ENCODE measurements at places on chromosomes 13 and 19. TPM values are rescaled to one million over a fixed set of nuclear protein-coding genes. Genes with fewer than 3 reads are reported as not detected.

DNA sequence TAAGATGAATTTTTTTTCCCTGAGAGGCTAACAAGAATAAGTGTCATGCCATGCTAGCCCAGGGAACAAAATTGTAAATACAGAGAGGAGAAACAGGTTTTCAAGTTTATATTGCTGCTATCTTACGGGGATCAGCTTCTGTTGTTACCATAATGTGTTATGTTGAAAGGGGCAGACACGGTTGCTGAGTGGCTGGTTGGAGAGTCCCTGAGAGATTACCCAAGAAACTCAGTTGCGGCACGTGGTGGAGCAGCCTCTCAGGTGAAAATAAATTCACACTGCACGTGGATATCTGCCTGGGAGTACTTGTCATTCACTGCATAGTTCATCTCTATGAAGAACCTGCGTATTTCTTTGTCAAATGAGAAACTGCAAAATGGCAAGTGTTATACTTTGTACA lies 293.6 kb downstream of the TDRD3 start:
- DNase-seq = no peak

DNA sequence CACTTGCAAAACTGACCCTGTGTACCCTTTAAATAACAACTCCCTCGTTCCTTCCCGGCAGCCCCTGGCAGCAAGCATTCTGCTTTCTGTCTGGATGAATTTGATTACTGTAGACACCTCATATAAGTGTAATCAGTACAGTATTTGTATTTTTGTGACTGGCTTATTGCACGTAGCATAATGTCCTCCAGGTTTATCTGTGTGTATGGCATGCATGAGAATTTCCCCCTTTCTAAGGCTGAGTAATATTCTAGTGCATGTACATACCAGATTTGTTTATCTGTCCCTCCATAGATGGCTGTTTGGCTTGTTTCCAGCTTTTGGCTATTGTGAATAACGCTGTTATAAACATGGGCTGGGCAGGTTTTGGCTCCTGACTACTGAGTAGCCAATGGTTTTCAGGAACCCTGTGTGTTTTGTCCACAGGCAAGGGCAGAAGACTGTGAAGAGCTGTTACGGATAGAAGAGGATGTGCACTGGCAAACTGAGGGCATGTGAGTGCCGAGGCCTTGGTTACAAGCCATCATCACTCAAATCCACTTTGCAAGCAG lies 98.0 kb downstream of the ESD start:
- DNase-seq = no peak

GRCh38 chr19:13613447-13613846 lies 107.2 kb upstream of the CACNA1A start:
- DNase-seq = no peak

PVR gene
- total RNA-seq = 36.4 TPM

DNA sequence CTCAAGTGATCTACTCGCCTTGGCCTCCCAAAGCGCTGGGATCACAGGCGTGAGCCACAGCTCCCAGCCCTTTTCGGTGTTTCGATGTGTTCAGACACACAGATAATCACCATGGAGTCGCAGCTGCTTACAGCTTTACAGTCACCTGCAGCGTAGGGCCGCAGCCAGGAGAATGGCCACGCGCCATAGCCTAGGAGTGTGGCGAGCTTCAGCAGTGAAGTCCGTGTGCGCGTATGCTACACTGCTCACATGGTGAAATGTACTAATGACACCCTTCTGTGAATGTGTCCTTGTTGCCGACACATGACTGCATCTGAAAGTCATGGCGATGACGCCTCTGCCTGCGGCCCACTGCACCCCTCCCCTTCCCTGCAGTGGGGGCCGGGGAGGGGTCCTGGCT lies 23.6 kb downstream of the AP3D1 start:
- DNase-seq = no peak

GRCh38 chr13:20366056-20366455 lies 133.9 kb upstream of the GJB6 start:
- no peak for DNase-seq

DNA sequence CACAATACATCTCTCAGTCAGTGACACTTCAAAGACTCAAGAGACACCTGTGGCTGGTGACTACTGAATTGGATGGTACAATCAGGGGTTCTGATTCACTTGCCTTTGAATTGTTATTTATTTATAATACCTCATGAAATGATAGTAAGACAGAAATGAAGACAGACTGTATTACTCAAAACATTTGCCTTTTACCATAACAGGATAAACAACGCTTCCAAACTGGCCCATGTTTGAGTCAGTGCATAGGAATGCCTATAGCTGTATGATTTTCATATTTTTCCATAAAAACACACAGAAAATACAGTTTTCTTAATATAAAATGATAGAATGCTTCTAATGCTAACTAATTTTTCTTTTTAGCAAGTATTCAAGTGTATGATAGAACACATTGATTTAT lies 59.5 kb upstream of the FGF14 start:
- no peak for DNase-seq

GRCh38 chr19:5624018-5624663 lies 1.3 kb downstream of the SAFB start:
- DNase-seq = peak; percentile 46

GRCh38 chr13:58574791-58575190 lies 943.2 kb downstream of the PCDH17 start:
- no peak for DNase-seq

GRCh38 chr13:93235258-93236015 lies 8.8 kb downstream of the GPC6 start:
- no peak for DNase-seq

DNA sequence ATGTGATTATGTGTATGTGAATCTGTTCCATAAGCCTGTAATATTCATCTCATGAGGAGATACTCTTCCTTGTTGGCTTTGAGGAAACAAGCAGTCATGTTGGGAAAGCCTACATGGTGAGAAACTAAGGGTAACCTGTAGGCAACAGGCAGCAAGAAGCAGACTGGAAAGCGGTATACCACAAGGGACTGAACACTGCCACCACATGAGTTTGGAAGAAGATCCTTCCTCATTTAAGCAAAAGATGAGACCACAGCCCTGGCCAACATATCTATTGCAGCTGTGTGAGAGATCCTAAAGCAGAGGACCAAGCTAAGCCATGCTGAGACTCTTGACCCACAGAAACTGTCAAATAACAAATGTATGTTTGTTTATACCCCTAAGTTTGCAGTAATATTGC lies 134.8 kb downstream of the B3GLCT start:
- DNase-seq = no peak

DNA sequence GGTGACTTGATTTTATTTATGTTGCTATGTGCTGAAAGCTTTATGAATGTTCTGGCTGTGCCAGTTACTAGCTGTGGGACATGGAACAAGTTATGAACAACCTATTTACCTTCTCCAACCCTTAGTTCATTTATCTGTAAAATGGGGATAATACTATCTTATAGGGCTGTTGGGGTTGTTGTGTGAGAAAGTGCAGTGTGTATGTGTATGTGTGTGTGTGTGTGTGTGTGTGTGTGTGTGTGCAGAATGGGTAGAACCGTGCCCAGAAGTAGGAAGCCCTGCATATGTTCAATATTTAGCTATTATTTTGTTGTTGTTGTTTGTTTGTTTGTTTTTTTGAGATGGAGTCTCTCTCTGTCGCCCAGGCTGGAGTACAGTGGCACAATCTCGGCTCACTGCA lies 20.4 kb downstream of the ZSWIM9 start:
- DNase-seq = no peak

PRR12 gene
- total RNA-seq = 27.4 TPM

DNA sequence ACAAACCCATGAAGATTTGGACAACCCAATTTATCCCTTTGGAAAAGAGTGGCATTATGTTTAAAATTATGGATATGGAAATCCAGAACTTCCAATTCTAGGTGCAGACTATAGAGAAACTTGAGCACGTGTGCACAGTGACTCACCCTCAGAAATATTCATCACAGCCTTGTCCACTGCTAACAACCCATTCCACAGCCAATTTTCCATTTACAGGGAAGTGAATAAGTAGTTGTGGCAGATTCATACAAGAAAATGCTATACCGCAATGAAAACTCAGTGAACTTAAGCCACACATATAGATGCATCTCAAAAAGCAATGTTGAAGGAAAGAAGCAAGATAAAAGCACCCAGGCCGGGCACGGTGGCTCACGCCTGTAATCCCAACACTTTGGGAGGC lies 133.3 kb downstream of the USP12 start:
- no peak for DNase-seq

GRCh38 chr13:100721885-100722512 lies 47.4 kb upstream of the TMTC4 start:
- peak; percentile 48 for DNase-seq

MLLT1 gene
- total RNA-seq = 53.2 TPM

- DNase-seq = no peak
Observed at GRCh38 chr13:112059457-112060281, 7.3 kb upstream of the SOX1 start.

- DNase-seq = peak; percentile 55
Observed at GRCh38 chr19:19464339-19465098, 50.8 kb downstream of the TSSK6 start.

All from kidney (tissue), 22 donors.